Naive B cell (primary cell): ENCODE measurements at places on chromosomes 6 and 20.

- no peaks in the 10 kb centered on the region for H3K36me3 ChIP-seq
- no peaks in the 10 kb centered on the region for H3K4me1 ChIP-seq
- no peak overlapping the region for H3K27ac ChIP-seq
- no peak for DNase-seq
- no peak overlapping the region for H3K4me3 ChIP-seq
Observed at GRCh38 chr6:19988555-19988954, 151.4 kb downstream of the ID4 start.

DNA sequence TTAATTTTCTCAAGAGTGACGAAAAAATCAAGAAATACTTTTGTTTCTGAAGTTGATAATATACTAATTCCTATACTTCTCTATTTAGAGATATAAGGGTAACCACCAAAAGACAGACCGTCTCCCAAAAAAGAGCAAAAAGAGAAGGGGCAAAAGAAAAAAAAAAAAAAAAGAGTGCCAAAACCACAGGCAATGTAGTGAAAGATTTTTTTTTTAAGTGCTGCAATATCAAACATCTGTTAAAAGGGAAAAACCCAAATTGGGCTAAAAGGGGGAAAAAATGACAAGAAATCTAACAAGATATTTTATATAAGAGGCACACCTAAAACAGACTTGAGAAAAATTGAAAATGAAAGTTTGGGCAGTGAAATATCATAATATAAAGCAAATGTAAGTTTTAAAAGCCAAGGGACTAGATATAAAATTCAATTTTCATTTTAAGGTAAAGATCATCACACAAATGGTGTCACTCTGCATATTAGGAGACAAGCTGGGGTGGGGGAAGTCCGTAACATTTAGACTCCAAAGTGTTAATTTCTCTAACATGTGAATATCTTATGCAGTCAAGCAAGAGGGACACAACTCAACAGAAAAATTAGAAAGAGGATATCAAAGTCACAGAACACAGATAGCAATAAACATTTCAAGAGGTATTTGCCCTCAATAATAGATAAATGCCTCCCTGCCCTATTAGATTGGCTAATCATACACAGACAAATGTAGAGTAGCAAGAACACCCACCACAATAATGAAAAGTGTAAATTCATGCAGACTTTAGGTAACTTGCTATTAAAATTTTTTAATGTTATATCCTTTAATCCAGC is 9.1 kb downstream of the C6orf52 start:
- H3K4me1 ChIP-seq = peaks cover 3% of the 10 kb centered on the region
- peaks cover 8% of the 10 kb centered on the region for H3K27me3 ChIP-seq
- H3K4me3 ChIP-seq = no peak overlapping the region

- no peaks in the 10 kb centered on the region for H3K27me3 ChIP-seq
- H3K4me1 ChIP-seq = no peaks in the 10 kb centered on the region
- H3K36me3 ChIP-seq = no peaks in the 10 kb centered on the region
Observed at GRCh38 chr6:76330031-76330430, 257.6 kb upstream of the IMPG1 start.

DNA sequence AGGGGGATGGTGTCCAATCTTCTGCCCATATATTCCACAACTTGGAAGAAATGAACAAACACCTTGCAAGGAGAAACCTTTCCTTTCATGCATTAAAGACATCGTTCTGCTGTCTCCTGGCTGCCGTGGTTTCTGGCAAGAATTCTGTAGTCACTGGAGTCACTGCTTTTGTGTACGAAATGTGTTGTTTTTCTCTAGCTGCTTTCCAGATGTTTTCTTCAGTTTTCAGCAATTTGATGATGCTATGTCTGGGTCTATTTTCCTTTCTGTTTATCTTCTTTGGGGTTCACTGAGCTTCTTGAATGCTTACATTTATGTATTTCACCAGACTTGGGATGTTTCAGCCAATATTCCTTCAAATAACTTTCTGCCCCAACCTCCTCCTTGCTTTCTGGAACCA is 40.6 kb upstream of the SLCO4A1 start:
- H3K27ac ChIP-seq = no peak overlapping the region
- H3K4me3 ChIP-seq = peak overlapping the region; percentile 0
- no peak for DNase-seq
- H3K27me3 ChIP-seq = peaks cover 5% of the 10 kb centered on the region
- peaks cover 44% of the 10 kb centered on the region for H3K4me1 ChIP-seq

GRCh38 chr6:11013721-11014070 is 30.4 kb downstream of the ELOVL2 start:
- H3K36me3 ChIP-seq = no peaks in the 10 kb centered on the region
- H3K27me3 ChIP-seq = peaks cover 36% of the 10 kb centered on the region
- H3K27ac ChIP-seq = no peak overlapping the region
- H3K4me1 ChIP-seq = no peaks in the 10 kb centered on the region
- no peak overlapping the region for H3K4me3 ChIP-seq
